ENCODE measurements at places on chromosomes 12 and 14.

DNA sequence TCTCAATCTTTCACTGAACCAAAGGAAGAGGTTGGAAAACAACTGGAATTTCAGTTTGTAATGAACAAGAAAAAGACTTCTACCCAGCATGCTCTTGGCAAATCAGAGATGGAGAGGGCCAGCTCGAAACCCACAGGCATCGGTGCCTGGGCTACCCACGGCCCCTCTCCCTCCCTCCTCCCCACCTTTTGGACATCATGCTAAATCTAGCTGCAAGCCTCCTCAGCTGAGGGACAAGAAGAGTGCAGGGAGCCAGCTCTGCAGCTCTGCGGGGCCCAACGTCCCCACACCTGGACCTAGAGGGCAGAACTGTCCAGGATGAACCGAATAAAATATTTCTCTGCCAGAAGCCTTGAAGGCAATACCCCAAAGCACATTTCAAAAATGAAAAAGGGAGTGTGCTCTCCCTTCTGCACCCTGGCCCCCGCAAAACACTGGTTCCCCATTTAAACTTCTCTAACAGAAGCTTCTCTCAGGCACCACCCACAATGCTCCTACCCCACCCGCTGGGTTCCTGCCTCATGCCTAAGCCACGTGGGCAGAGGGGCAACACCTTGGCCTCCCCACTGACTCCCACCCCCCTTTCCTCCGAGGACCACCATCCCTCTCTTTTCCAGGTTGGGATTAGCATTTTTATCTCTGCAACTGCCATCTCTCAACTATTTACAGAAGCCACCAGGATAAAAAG is 8.2 kb downstream of the CAMKK2 start:
- no peak for DNase-seq

GRCh38 chr12:7034464-7034863 is 16.2 kb upstream of the LPCAT3 start:
- DNase-seq: no peak

GRCh38 chr12:80655751-80656150 is 51.7 kb upstream of the MYF6 start:
- no peak for DNase-seq

- DNase-seq: no peak
Measured at GRCh38 chr12:113065126-113066007, 8.8 kb downstream of the DTX1 start.

DNA sequence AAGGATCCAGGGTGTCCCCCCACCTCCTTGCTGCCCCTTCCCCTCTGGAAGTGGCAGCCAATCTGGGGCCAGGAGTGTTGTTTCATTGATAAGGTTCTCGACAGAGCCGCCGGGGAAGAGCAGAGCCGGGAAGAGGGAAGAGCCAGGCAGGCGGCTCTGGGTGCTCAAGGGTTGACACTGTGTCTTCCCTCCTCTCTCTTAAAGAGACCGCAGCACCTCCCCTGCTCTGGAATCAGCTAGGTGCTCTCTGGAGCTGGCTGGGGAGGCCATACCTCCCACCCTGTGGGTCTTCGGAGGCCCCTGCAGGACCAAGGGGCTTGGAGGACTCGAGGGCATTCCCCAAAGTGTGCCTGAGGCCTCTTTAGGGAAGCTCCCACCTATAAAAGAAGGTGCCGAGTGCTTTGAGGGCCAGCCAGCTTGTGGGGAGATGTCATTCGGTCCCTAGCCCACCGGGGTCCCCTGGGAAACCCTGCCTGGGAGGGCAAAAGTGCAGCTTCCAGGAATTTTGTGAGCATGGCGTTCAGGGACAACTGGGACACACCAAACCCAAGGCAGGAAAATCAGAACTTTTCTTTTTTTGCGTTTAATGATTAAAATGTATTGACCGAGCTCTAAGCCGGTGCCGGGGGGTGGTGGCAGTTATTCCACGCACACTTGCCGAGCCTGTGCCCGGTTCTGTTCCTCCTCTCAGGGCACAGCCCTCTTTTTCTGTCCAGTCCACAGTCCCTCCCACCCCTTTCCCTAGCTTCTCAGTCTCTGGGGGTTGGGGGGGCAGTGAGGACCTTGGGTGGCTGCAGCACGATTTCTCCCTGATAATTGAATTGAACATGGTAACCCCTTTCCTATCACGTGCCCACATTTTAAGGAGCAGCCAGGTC is 3.0 kb downstream of the SETD1B start:
- DNase-seq: no peak

GRCh38 chr12:116150001-116150400 is 127.5 kb downstream of the MED13L start:
- DNase-seq: no peak

- DNase-seq: no peak
Measured at GRCh38 chr12:119692997-119693396, 25.1 kb downstream of the PRKAB1 start.

- peak; percentile 26 for DNase-seq
Measured at GRCh38 chr12:75868501-75868900, 163.1 kb downstream of the PHLDA1 start.

- no peak for DNase-seq
Measured at GRCh38 chr14:69214393-69214792, 23.1 kb downstream of the EXD2 start.

DNA sequence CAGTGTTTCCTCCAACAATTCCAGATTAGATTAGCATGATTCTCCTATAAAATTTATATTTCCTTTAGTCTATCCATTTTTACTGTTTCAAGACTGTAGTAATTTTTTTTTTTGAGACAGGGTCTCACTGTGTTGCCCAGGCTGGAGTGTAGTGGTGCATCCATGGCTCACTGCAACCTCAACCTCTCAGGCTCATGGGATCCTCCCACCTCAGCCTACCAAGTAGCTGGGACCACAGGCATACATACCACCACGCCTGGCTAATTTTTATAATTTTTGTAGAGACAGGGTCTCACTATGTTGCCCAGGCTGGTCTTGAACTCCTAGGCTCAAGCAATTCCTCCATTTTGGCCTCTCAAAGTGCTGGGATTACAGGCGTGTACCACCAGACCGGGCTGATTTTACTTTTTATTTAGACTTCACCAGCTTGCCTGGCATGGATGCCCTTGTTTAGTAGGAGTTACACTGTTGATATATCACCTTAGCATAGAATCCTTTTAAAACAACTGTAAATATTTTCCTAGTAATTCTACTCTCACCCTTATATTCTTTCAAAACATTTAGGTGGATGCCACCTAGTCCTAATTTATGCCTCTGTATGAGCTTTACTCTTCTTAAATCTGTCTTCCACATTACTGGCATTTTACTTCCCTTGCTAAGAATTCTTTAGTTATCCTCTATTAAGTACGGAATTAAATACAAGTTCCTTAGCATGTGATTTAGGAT is 55.8 kb upstream of the LIMA1 start:
- no peak for DNase-seq

- DNase-seq: no peak
Measured at GRCh38 chr14:95597784-95598211, 62.9 kb downstream of the GLRX5 start.

GRCh38 chr12:65984227-65984479 is 146.4 kb downstream of the LLPH start:
- DNase-seq: no peak

DNA sequence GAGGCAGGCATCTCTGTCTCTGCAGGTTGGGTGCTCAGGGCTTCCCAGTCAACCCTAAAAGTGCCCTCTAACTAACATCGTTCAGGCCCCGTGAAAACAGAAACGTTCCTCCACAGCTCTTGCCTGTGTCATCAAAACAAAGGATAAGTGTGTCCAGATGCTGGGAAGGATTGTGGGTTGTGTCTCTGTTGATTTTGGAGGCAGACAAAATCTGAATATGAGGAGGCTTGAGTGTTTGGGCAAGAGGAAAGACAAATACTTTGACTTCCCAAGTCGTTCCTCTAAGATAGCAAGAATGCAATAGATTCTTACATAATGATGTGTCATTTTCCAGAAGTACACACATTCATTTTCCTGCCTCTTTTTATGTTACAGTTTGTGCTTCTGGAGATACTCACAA is 52.9 kb downstream of the SERPINA3 start:
- DNase-seq: no peak

DNA sequence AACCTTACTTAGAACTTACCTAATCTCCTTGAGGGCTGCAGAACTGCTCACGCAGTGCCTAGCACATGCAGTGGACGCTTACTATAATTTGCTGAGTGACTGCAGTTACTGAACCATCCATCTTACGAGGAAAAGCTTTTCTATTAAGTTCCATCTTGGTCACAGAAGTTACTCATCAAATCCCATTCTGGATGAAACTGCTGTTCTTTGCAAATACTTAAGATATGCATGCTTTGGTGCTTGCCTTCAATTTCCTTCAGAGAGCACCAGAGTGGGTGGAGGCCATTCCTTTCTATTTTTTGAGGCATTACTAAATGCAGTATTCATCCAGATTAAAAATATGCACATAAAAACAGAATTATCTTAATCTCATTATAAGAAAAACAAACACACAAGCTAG is 17.7 kb upstream of the PELI2 start:
- no peak for DNase-seq

- no peak for DNase-seq
Measured at GRCh38 chr12:127943481-127944210, 323.3 kb upstream of the TMEM132C start.

GRCh38 chr12:5830111-5830510 is 114.9 kb downstream of the ANO2 start:
- no peak for DNase-seq

- DNase-seq: no peak
Measured at GRCh38 chr12:93121729-93122488, 192.8 kb upstream of the EEA1 start.

DNA sequence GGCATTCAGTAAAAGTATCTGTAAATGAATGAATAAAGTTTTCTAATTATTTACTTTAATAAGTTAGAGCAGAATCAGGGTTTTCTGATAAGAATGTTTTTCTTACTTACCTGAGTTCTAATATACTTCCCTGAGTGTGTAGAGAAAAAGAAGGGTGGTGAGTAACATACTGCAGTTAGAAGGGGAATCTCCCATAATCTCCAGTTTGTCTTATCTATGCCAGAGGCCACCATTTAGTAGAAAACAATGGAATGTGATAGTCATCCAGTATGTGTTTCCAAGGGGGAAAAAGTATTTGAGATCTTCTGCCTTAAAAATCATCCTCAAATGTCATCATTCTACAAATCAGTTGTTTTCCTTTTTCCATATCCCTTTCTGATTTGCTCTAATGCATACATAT is 56.5 kb upstream of the PAWR start:
- no peak for DNase-seq

DNA sequence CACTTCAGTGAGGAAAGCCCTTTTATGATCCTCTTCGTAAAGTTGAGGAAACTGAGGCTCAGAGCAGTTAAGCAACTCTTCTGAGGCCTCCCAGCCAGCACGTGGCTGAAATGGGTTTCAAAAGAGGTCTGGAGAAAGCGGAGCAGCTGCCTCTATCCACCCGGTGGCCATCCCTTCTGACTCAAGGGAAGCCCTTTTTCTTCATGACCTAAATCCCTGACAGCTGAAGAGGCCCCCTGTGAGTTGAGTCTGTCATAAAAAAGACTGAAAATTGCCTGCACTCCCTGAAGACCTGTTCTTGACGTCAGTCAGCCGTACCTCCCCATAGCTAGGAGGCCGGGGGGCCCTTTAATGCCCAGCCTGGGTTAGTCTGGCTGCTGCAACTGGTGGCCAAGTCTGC is 10.7 kb downstream of the CMKLR1 start:
- DNase-seq: no peak

- no peak for DNase-seq
Measured at GRCh38 chr12:29208060-29208459, 59.0 kb downstream of the FAR2 start.

DNA sequence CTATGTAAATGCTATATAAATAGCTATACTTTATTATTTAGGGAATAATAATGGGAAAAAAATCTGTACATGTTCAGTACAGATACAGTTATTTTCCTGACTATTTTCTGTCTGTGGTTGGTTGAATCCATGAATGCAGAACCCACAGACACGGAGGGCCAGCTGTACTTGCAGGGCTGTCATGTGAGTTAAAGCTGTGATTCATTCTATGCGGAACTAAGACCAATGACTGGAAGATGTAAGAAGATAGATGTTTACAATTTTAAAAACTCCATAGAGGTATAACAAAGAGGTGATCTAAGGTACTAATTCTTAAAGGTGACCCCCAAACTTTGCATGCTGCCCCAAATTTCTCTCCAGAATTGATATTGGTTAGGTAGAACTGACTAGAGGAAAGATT is 14.6 kb downstream of the PCNX4 start:
- DNase-seq: no peak

- no peak for DNase-seq
Measured at GRCh38 chr12:46702581-46703344, 123.0 kb downstream of the SLC38A4 start.

DNA sequence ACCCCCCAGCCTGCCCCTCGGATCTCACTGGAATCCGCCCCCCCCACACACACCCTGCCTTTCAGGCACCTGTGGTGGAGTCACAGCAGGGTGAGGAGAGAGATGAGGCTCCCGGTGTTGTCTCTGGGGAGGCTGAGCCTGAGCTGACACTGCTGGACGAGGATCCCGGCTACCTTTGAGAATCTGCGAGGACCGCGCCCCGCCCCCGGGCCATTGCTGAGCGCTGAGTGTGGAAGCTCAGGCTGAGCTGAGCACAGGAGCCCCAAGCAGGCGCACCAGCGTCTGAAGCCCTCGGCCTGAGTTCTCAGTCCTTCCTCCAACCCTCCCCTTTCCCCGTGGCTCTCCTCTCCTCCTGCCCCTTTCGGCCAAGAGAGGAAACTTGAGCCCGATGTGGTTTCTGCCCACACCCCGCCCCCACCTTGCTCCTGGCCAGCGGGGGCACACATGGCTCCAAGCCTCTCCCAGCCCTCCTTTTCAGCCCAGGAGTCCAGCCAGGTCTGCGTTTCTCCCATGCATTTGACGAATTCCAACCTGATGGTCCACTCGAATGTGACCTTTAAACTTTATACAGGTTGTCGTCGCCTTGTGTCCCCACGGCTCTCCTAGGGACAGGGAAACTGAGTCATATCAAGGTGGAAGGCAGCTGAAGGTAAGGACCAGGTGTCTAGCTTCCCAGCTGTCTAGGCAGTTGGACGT is at the start of gene NFE2:
Gene NFE2 (minus strand): TSS at position 284 of the 696 bp plus-strand sequence. CDS start 5,767 bp downstream, outside the sequence.
- DNase-seq: peak; percentile 37

GRCh38 chr12:98503342-98503591 is 12.1 kb upstream of the TMPO start:
- peak; percentile 85 for DNase-seq

- DNase-seq: no peak
Measured at GRCh38 chr14:24900269-24901100, 149.5 kb downstream of the STXBP6 start.

DNA sequence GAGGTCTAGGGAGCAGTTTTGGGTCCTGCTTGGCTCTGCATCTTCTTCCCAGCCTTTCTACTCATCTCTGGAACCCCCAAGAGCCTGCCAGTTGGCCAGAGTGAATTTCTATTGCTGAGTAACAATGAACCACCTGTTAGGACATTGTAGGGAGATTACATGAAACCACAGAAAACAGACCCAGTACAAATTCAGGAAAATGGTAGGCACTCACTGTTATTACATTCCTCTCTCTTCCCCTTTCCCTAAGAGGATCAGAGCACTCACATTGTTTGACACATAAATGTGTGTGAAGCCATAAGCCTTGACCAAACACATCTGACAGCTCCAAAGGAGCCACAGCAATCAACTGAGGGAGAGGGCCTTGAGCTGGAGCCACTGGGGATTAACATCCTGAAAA is 216.1 kb downstream of the TMEM132D start:
- DNase-seq: no peak
